Cerebellar nuclear complex (tissue), 1 donor: ENCODE measurements at places on chromosomes 16 and 17.

DNA sequence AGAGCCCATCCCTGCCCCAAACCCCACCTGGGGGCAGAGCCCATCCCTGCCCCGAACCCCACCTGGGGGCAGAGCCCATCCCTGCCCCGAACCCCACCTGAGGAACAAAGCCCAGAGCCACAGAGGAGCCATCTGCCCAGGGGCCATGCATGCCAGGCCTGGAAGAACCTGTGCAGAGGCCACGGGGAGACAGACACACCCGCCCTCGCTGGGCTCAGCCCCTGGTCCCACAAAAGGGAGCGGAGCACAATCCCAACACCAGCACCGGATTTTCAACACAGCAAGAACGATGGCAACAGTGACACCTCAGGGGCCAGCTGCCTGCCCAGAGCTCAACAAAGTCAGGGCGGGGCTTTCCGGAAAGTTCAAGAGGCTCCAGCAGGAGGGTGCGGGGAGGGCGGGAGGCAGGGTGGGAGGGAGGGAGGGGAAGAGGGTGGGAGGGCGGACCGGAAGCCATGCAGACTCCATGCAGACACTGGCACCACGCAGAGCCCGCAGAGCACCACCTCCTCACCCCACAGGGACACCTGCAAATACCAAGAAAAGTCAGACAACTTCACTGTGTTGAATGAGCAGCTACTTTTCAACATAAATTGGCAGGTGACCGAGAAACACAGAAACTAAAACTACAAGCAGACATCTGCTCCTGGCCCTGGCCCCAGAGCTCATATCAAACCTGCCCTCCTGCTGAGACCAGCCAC lies 27.9 kb upstream of the C16orf95 start:
- no peak for DNase-seq

- DNase-seq = no peak
Observed at GRCh38 chr16:2881783-2882649, 999 bp upstream of the FLYWCH2 start.

- DNase-seq = no peak
Observed at GRCh38 chr16:11138769-11139325, 117.2 kb downstream of the SOCS1 start.

- no peak for DNase-seq
Observed at GRCh38 chr17:34299956-34300577, 14.5 kb downstream of the CCL11 start.

DNA sequence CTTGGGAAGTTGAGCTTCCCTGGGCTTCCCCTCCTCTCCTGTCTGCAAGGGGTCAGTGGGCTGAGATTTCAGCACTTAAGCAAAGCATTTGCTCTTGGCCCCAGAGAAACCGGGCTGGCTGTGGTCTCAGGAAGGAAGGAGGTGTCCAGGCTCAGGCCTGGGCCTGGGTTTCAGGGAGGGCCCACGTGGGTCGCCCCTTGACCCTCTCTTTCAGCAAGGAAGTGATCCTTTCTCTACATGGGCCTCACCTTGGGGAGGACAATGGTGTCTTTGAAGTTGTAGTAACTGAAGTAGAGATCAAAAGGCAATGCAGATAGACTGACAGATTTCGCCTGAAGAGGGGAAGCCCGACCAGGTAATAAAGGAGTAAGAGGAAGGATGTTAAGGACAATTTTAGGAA lies 2.7 kb downstream of the NOD2 start:
- no peak for DNase-seq

DNA sequence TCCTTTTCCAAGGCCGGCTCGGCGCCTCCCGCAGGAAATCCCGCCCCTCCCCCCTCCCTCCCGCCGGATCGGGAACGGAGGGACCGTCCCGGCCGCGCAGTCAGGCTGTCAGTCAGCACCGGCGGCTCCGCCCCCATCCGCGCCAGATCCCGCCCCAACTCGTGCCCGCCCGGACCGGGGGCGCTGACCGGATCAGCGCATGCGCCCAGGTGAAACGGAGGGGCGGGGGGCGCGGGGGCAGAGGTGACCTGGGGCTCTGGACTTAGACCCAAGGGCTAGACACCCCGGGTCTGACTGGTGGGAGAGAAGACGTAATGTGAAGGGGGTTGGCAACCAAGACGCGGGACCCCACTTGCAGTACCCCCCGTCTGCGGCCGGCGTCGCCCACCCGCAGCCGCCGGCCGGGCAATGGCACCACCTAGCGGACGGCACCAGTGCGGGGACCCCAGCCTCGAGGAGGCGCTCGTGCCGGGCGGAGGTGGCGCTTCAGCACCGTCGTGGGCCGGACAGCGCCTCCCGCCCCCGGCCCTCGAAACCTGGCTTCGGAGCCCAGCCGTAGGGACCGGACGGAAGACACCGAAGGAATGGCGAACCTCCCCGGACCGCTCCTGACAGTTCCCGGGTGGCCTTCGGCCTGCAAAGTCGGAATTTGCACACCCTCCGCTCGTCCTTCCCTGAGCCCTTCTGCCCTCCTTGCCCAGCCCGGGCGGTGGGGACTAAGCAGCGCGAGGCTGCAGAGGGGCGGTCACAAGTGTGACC lies at the start of gene CASKIN2:
Gene CASKIN2 (minus strand): TSS at position 42 of the 759 bp plus-strand sequence. CDS start 1,733 bp downstream, outside the sequence.
- DNase-seq = no peak
